ENCODE measurements at places on chromosomes 3 and 15.

- no peak for DNase-seq
Measured at GRCh38 chr15:65845826-65846519, 23.3 kb upstream of the RAB11A start.

GRCh38 chr15:70329179-70329578 is 231.5 kb upstream of the TLE3 start:
- DNase-seq: no peak

GRCh38 chr3:153069598-153070510 is 92.2 kb upstream of the RAP2B start:
- DNase-seq: no peak

DNA sequence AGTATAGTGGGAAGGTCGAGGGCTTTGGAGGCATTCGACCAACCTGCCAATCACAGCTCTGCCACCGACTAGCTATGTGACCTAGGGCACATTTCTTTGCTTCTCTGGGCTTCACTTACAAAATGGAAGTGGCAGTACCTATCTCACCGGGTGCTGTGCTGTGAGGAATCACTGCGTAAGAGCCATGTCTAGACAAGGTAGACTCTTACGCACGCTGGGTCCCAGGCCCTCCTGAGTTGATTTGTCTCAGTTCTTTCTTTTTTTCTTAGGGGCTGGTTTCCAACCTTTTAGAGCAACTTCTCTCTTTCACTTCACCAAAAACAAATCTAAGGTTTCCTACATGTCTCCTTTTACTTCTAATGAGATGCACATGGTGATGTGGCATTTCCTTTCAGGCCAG is 18.8 kb downstream of the CA12 start:
- DNase-seq: no peak

- no peak for DNase-seq
Measured at GRCh38 chr3:73801444-73801843, 176.7 kb upstream of the PDZRN3 start.

- DNase-seq: no peak
Measured at GRCh38 chr15:34804113-34804512, 8.8 kb upstream of the ACTC1 start.

DNA sequence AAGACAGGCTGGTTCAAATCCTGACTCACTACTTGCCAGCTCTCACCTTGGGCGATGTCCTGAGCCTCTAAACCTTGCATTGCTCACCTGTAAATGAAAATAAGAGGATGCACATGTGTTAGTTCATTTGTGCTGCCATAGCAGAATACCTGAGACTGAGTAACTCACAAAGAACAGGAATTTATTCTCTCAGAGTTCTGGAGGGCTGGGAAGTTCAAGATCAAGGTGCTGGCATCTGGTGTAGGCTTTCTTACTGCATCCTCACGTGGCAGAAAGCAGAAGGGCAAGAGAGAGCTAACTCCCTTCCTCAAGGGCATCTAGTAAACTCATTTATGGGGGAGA is 222.7 kb downstream of the MTHFS start:
- DNase-seq: no peak

GRCh38 chr3:40258555-40258954 is 51.0 kb upstream of the EIF1B start:
- no peak for DNase-seq

DNA sequence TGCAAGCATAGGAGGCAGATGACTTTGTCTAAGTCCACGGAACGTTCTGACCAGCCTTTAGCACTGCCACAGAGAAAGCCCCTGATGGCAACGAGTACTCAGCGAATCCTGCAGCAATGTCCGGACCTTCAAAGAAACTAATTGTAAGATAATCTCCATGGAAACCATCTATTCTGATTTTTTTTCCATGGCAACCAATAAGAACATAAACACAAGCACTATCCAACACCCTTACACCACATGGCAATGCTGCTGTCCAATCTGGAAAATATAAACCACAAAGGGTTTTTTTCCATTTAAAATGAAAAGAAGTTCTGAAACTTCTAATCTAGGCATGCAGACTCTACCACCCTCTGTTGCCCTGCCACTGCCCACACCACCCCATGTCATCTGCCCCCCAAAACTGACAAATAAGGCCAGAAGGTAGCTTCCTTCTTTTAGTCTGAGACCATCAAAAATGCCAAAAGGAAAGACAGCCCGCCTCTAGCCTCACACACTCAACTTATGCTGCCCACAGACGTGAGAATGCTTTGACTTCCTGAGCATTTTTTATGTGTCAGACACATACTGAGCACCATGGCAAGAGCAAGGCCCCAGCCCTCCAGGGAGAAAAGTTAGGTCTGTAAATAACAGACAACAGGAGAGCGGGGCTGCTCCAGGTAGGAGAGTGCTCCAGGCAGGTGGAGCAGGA is 44.5 kb downstream of the POC1A start:
- no peak for DNase-seq

GRCh38 chr3:60010781-60011180 is 961.0 kb upstream of the CFAP20DC start:
- no peak for DNase-seq

- DNase-seq: no peak
Measured at GRCh38 chr3:128167646-128167972, 14.3 kb downstream of the EEFSEC start.

- DNase-seq: no peak
Measured at GRCh38 chr3:197103766-197104165, 74.1 kb upstream of the MELTF start.

- DNase-seq: no peak
Measured at GRCh38 chr3:66029443-66029842, 9.3 kb downstream of the MAGI1 start.

DNA sequence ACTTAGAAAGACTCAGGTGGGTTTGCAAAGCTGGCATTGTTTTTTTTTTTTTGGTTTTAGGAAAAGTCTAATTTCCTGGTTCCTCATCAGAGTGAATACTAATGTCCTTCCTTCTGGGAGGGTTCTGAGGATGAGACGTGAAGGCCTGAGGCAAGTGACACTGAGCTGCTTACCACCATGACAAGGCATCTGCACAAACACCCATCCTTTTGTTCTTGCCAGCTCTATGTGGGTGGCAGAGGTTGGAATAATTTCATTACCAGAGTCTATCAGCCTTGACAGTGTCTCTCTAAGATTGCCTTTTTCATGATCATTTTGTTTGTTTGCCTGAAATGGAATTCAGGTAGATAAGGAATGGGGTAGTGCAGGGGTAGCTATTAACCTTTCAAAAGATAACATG is 17.1 kb downstream of the RTP4 start:
- no peak for DNase-seq

DNA sequence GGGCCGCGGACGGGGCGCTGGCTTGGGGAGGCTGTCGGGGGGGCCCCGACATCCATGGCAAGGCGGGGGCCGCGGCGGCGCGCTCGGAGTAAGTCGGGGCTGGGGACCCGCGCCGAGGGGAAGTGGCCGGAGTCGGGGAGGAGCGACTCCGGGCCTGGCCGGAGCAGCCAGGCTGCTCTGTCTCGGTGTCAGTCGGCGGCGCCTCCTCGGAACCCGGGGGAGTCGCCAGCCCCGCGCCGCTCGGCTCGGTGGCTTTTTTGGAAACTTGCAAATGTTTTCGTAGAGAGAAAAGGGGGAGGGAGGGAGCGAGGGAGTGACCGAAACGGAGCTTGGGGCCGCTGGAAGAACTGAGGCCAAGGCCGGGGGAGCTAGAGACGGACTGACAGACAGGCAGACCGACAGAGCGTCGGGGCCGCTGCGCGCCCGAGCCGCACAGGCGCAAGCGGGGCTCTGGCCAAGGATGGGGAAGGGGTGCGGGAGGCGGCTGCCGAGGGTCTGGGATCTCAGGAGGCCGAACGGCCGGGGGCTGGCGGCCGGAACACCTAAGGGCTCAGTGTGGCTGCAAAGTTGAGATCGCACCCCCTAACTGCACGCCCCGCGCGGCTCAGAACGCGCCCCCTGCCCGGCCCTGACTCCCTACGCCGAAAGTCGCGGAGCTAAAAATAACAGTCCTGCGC is 5.0 kb downstream of the PTH1R start:
- DNase-seq: peak; percentile 70

GRCh38 chr15:29677871-29678461 is 144.3 kb downstream of the TJP1 start:
- no peak for DNase-seq

- no peak for DNase-seq
Measured at GRCh38 chr3:6805236-6805635, 55.7 kb upstream of the GRM7 start.

- no peak for DNase-seq
Measured at GRCh38 chr3:188304501-188304900, 150.5 kb downstream of the LPP start.

DNA sequence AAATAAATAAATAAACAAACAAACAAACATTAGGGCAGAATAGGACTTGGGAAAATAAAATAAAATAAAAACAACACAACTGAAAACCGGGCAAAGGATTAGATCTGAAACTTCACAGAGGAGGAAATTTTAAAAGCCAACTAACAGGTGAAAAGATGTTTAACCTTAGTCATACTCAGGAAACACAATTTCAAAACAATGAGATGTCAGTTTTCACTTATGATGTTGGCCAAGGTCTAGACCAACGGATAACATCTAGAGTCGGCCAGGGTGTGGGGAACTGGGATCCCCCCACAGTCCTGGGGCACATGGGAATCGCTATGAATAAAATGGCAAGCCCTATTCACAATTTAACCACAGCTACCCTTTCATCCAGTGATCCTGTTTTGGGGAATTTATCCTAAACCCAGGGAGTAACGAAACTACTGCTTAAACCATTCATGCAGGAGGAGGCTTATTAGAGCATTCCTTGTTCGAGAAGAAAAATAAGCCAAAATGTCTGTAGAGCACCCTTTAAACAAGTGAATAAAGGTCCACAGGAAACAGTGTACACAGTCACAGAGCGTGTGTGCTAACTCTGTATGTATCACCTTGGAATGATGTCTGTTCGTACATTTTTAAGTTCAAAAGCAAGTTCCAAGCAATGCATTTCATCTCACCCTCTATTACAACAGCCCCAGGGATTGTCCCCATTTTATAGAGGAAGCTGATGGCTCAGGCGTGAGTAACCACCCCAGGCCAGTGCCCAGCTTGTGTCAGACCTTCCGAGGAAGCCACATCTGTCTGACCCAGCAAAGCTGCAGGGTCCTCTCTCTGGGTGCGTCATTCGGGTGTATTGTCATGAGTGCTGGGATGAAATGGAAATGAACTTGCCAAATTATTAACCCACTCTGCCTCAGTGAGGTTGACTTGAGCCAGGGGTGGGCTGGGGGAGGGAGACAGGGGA is 6.3 kb upstream of the ANPEP start:
- DNase-seq: no peak

DNA sequence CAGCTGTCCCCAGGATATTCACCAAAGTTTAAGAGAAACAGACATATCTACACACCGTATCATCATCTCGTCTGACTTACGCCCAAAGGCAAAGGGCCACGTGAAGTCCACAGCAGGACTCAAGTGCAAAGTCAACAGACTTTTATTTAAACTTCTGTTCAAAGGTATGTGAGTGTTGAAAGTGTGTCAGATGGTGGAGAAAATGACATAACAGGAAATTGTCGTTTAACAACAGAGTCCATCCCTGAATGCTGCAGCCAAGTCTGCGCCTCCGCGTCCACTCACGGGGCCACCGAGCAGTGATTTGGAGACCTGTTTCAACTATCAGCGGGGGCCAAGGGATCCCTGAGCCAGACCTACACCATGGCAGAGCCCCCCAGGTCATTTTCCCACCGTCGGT is 165.6 kb downstream of the XXYLT1 start:
- DNase-seq: no peak

DNA sequence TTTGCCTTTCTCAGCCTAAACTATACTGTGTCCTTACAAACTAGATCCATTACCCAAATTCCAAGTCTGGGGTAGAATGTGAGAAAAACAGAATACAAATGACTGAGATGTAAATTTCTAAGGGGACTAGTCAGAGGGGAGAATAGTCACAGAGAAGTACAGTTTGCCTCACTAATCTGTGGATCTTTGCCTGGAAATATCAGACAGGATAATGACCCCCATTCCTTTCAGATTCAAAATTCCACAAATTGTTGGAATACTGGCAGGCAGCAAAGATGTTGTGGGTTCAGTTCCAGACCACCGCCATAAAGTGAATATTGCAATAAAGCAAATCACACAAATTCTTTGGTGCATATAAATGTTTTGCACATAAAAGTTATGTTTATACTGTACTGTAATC is 762.8 kb upstream of the NR2F2 start:
- DNase-seq: no peak

DNA sequence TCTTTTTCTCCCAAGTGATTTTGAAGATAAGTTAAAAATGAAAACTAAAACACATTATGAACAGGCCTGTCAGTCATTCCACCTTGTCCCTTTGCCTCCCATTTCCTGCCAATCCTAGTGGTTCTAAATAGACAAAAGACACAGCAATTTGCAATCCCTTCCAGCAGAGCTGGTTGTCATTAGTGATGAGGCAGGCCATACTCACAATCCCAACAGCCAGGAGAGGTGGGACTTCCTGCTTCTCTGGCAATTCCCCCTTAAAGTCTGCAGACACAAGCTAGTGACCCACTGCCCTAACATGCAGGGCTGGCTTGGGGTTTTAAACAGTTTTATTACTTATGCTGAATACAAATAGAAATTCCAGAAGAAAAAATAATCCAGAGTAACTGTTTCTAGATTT is 38.4 kb upstream of the RBP1 start:
- DNase-seq: no peak

- DNase-seq: no peak
Measured at GRCh38 chr15:49379996-49380395, 43.0 kb upstream of the FGF7 start.

DNA sequence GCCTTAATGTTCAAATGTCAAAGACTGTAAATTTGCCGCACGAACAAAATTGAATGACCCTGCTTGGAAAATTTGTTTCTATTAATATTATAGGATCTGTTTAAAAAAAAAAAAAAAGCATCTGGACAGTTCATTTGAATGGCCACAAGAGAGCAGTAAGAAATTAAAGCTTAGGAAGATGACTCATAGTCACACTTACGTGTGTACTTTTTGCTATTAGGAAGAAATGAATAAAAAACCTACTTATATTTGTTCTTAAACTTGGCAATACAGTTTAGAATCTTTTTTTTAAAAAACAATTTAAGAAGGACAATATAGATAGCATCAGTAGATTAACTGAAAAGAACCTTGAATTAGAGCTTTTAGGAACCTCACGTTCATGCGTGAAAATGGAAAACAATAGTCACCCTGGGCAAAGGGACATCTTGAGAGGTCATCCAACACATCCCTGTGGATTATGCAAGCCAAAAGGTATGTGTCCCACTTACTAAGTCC is 621.8 kb downstream of the MECOM start:
- DNase-seq: no peak

GRCh38 chr3:134627831-134628230 is 23.0 kb downstream of the KY start:
- peak; percentile 3 for DNase-seq

DNA sequence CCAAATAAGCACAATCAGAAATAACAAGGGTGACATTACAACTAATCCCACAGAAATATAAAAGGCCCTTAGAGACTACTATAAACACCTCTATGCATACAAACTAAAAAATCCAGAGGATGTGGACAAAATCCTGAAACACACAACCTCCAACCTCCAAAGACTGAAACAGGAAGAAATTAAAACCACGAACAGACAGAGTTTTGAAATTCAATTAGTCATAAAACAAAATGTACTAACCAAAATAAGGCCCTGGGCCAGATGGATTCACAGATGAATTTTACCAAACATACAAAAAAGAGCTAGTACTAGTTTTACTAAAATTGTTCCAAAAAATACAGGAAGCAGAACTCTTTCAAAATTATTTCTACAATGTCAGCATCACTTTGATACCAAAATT is 1043.6 kb downstream of the DIPK2A start:
- DNase-seq: no peak

Data from right hindlimb (tissue), 1 donor.